ENCODE measurements at places on chromosomes 4 and X. TPM values are rescaled to one million over a fixed set of nuclear protein-coding genes. Genes with fewer than 3 reads are reported as not detected.

Gene DUSP21
- not detected for total RNA-seq

Gene RPA4
- total RNA-seq = 0.18 TPM

Gene SYNPO2
- 1.6 TPM for total RNA-seq

Gene AMBN
- total RNA-seq = not detected

GRCh38 chrX:8403988-8404387, 60.6 kb upstream of the VCX3B start:
- no peak overlapping the region for H3K27ac ChIP-seq
- H3K36me3 ChIP-seq = no peaks in the 10 kb centered on the region
- no peaks in the 10 kb centered on the region for H3K4me1 ChIP-seq

- no peaks in the 10 kb centered on the region for H3K4me1 ChIP-seq
- H3K27me3 ChIP-seq = no peaks in the 10 kb centered on the region
- no peak for DNase-seq
- H3K27ac ChIP-seq = no peak overlapping the region
Observed at GRCh38 chr4:156290811-156291210, 337.1 kb upstream of the CTSO start.

DNA sequence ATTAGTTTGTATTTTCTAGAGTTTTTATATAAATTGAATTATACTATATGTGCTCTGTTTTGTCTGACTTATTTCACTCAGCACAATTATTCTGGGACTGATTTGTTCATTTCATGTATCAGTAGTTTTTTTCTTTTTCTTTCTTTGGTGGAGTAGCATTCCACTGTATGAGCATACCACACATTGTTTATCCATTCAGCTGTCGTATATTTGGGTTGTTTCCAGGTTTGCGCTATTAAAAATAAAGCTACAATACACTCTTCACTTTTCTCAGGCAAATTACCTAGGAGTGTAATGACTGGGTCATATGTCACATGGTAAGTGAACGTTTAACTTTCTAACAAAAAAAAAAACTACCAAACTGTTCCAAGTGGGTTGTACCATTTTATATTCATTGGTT, 9.6 kb upstream of the OTUD4 start:
- H3K36me3 ChIP-seq = no peaks in the 10 kb centered on the region
- H3K27me3 ChIP-seq = no peaks in the 10 kb centered on the region
- no peak overlapping the region for H3K27ac ChIP-seq
- H3K4me3 ChIP-seq = no peak overlapping the region

GRCh38 chrX:17053502-17053901, 107.0 kb downstream of the REPS2 start:
- H3K27ac ChIP-seq = no peak overlapping the region
- DNase-seq = no peak
- H3K4me1 ChIP-seq = no peaks in the 10 kb centered on the region

GRCh38 chr4:55446578-55446922, 50.8 kb downstream of the TMEM165 start:
- peaks cover 38% of the 10 kb centered on the region for H3K36me3 ChIP-seq
- DNase-seq = no peak
- peaks cover 4% of the 10 kb centered on the region for H3K4me1 ChIP-seq
